ENCODE measurements at places on chromosomes 12 and 14.

GRCh38 chr14:105165134-105165704 lies 3.4 kb downstream of the JAG2 start:
- peak; percentile 13 for DNase-seq

DNA sequence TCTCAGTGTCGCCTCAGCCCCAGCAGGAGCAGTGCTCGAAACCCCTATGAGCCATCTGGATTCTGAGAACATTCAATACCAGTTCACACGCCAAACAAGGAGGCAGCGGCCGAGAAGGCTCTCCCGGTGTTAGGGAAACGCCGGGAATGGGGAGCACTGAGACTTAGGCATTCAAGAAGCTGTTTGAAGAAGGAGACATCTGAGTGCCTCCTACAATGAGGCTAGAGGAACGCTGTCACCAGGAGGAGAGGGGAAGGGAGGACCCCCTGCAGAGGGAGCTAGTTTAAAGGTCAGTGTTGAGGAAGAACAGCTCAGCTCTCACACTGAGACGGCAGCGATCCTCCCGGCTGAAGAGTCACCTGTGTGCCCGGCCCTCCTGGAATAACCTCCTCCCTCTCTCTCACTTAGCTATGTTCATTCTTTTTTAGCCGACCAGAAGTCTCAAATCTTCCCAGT lies 69.9 kb downstream of the SERPINA3 start:
- DNase-seq: no peak

DNA sequence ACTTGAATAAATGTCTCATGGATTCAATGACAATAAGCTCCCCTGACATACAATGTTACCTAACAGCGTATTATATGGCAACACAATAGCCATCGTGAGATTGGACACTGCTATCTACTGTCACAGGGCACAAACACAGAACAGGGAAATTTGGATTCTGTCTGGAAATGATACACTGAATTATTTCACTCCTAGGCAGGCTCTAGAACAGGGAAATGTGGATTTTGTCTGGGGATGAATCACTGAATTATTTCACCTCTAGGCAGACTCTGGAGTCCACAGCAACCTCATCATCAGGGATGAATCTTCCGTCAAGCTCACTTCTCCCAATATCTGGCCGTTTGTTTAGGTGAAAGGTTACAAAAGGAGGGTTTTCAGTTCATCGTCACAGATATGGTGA lies 288.8 kb downstream of the TMEM132D start:
- DNase-seq: peak; percentile 48

DNA sequence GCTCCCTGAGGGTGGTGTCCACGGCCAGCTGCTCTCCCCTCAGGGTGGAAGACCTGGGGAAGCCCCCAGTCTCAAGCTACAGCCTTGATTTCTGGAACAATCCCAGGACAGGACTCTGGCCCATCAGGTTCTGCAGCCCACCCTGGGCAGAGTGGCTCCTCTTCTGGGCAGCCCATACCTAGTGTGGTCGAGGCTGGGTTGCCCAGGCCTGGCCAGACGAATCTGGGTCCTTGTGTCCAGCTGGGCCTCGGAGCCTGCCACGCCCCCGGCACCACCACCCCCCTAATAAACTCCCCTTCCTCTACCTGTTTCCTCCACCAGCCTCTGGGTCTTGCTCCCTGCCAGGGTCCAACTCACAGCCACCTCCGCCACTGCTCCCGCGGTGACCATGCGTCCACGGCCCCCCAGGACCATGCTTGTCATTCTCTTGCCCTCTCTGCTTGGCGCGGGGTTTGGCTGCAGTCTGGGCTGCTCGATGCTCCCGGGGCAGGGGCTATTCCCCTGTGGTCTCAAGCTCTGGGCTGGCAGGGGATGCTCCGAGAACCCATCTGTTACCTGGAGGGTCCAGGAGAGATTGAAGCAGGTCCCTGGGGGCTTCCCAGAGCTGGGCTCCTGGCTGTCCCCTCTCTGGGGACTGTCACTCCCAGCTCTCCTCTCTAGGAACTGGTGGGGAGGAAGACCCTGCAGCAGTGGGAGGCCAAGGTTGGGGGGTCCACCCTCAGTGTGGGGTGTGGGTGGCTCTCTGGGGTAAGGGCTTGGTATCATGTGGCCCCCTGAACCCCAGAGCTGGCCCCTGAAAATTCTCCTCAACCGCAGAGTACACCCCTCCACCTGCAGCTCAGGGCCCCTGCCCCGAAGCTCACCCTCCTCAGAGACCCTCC lies 8.7 kb upstream of the GPR132 start:
- DNase-seq: no peak

DNA sequence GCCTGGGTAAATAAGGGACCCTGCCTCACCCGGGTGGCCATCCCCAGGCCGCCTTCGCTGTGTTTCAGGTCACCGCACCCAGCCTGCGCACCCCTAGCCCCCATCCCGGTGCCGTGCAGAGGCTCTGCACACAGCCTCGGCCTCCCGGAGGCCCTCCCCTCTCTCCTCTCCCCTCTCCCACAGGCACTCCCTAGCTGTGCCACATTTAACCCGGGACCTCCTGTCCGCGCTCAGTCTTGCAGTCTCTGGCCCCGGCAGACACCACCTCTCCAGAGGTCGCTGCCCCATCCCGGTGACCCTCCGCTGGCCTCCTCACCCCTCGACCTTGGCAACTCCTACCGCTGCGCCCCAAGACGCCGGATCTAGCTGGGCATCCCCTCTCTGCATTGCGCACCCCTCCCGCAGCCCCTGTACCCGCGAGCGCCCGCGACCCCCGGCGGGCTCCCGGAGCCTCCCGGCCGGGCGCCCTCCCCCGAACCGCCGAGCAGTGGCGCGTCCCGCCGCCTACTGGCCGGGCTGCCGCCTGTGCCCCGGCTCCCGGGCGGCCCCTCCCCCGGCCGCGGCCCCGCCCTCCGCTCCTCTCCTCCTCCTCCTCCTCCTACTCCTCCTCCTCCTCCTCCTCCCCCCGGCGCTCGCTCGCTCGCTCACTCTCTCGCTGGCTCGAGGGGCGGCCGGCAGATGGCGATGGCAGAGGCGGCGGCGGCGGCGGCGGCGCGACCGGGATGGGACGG lies 120.7 kb downstream of the AACS start:
- peak; percentile 89 for DNase-seq

DNA sequence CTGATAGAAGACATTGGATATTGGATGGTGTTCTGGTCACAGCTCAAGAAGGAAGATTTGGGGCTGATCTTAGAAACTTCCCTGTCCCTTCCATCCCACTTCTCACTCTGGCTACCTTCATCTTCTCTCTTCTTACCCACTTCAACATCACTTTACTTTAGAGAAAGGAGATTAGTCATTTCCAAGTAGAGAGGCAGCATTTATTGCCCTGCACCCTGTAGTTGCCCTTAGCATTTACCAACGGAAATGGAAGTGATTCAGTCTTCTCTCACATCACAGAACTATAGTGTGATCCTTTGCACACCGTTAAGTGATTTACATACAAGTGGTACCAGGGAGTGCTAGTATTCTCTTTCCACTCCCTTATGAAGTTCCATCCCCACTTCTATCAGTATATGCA lies 52.4 kb downstream of the PHLDA1 start:
- peak; percentile 25 for DNase-seq

Measured in astrocyte of the hippocampus (primary cell).